ENCODE measurements at places on chromosomes 1 and 21.

GRCh38 chr1:97573553-97573952 lies 347.3 kb downstream of the DPYD start:
- DNase-seq = no peak

GRCh38 chr21:29418813-29419212 lies 120.1 kb downstream of the BACH1 start:
- DNase-seq = no peak

GRCh38 chr1:15542388-15543250 lies 16.0 kb downstream of the DNAJC16 start:
- DNase-seq = no peak

DNA sequence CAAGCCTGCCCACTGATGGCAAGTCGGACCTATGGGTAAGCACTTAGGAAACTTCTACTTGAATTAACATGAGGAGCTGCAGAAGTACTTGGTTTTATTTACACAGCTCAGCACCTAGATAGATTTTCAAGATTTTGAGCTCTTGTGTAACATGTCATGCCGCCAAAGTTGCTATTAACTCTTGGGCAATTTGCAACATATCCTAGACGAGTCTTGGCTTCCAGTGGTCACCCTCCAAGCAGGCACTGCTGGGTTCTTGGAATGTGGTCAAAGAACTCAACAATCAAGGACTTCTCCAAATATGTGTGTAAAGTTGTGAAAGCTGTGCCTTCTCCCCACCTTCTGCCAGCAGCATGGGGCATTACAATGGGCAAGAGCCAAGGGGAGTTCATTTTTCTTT lies 17.8 kb upstream of the GUCA2B start:
- no peak for DNase-seq

GRCh38 chr1:211697356-211697755 lies 21.9 kb upstream of the NEK2 start:
- DNase-seq = no peak

DNA sequence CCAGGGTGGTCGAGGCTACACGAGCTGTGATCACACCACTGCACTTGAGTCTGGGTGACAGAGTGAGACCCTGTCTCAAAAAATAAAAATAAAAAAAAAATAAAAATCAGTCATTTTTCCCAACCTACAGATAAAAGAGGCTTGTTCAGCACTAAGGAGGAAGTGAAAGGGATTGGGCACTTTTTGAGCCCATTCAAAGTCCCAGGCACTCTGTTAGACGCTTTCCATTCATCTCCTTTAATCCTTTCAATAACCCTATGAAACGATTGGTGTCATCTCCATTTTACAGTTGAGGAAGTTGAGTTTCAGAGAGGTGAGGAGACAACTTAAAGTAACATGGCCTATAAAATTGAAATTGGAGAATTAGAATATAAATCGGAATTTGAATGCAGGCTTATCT lies 10.4 kb upstream of the AGO4 start:
- DNase-seq = no peak

DNA sequence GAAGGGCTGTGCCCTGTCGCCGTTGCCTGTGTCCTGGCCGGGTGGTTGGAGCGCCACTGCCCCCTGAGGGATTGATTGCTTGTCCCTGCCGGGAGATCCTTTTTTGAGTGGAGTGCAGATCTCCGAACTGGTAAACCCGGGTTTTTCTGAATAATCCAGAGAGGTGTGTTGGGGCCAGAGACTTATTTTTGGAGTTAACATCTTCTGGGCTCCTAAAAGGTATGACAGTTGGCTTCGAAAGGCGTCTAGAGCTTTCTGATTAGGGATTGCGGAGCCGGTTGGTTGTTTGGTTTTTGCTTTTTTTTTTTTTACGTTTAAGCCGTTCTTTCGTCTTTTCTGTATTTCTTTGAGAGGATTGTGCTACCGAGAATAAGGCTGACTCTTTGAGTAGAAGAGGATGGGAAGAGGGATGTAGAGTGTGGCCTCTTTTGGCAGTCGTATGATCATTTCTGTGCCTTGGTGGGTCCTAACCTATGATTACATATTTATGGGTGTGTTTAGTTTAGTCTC lies 756 bp downstream of the RLF start:
- DNase-seq = peak; percentile 3

DNA sequence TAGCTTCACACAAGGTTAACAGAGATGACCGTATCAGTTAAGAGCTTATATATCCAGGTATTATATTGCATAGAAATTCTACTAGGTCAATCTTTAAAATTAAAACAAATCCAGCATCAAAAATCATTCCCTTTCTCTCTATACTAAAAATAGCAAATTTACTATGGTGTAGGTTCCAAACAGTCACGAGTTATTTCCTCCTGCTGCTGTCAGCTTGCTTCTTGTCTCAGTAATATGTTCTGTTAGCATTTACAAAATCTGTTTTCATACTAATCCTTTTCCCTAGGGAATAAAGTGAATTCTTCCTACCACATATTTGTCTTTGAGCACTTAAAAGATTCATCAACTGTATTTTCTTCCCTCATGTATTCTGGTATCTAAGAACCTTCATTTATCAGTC lies 2.5 kb downstream of the WDR26 start:
- DNase-seq = no peak

DNA sequence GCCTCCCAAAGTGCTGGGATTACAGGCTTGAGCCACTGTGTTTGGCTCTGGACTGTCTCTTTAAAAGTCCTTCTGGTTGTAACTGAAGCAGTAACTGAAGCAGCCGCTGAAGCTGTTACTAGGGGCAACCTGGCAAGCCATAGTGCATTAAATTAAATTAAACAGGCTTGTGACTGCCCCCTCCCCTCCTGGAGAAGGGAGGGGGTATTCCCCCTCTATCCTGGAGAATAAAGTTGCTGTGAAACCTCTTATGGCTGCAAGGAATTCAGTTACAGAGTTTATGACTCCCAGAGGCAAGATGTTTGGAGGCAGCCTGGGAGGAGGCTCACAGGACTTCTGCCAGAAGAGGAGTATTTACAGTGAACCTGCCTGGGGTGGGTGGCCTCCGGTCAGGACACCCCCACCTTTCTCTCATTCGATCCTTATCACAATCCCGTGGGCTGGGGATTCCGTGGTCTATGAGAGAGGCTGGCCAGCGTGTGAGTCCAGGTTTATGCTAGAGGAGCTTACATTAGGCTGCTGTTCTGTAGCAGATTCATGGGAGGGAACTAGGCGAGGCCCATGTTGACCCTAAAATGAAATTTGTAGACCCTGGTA lies 8.3 kb downstream of the TTC22 start:
- DNase-seq = no peak

DNA sequence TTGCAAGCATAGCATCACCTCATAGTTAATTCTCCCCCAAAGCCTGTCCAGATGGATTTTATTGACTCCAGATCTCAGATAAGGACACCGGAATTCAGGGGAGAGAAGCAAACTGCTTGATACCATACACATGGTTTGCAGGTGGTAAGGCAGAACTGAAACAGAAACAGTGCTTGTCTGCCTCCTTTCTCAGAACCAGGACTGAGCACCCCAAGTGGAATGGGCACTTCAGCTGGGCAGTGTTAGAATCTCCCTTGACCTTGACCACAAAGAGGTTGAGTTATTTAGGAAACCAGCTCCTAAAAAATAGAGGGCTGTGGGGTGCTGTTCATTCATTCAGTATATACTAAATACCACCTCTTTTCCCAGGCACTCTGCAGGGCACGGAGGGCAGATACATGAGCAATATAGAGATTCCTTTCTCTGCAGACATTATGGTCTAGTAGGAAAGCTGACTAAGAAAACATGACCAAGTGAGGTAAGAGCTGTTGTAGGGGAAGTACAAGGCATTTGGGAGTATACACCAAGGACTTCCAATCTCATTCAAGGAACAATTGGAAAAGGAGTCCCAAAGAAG lies 185.2 kb downstream of the C1orf94 start:
- no peak for DNase-seq

- DNase-seq = no peak
Measured at GRCh38 chr1:183982172-183982963, 55.2 kb downstream of the COLGALT2 start.

Measured in CD4-positive, alpha-beta T cell treated with Interleukin-6 at 100 ng/mL for 8 hours (primary cell).